ELR (cell line): ENCODE measurements at places on chromosomes 5 and 9.

GRCh38 chr9:129617167-129617566, 3.7 kb downstream of the C9orf50 start:
- DNase-seq = peak; percentile 83

DNA sequence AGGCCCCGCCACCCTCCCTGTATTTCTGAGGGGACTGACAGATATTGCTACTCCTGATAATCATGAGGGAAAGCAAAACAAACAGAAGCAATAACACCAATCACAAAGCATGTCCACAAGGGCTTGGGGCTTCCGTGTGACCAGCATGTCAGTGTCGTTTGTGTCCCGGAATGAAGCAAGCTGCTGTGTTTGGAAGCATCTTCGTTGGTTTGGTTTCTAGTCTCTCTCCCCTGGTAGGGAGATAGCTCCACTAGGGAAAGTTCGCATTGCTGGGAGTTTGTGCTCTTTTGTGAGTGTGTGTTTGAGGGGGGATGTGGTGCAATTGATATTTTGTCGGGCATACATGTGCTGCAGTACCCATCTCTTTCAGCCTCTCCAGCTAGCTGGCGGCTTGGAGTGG, 1.4 kb downstream of the GRIA1 start:
- no peak for DNase-seq

- peak; percentile 71 for DNase-seq
These were observed 53.4 kb upstream of the SUB1 start for GRCh38 chr5:32531885-32532520.

- DNase-seq = no peak
These were observed 1.4 kb downstream of the SKP2 start for GRCh38 chr5:36153298-36153677.

- no peak for DNase-seq
These were observed 17.9 kb downstream of the NIPAL4 start for GRCh38 chr5:157477814-157478494.

DNA sequence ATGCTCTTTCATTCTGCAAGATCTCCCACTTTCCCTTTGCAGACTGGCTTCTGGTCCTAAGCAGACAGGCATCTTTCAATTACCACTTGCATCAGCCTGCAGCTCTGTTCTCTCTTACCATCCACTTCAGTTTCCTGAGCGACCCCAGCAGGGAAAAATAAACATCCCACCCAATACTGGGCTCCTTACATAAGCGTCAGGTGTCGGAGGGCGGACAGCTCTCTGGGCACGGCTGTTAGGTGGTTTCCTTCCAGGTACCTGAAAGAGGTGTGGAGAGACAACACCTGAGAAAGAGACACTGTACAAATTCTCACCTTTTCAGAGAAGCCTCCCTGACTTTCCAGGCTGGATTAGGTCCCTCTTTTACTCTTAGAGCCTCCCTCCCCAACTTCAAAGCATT, 145.1 kb upstream of the PANK3 start:
- DNase-seq = no peak

DNA sequence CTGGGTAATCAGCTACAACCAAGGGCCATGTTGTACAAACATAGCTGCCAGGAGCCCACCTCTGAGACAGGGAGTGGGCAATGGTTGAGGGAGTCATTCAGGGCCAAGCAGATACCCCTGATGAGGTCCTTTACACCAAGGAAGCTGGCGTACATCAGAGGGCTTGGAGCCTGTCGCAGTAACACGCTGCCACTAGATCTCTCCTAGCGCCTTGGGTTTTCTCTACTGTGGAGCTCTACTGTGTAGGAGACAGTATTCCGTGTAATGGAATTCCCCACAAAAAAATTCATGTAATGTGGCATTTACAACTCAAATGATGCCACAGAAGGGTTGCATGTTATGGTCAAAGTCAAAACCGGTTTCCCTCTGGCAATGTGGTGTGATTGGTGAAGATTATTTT, 41.4 kb upstream of the CRB2 start:
- no peak for DNase-seq

- no peak for DNase-seq
These were observed 4.4 kb upstream of the IRX1 start for GRCh38 chr5:3590967-3591900.

DNA sequence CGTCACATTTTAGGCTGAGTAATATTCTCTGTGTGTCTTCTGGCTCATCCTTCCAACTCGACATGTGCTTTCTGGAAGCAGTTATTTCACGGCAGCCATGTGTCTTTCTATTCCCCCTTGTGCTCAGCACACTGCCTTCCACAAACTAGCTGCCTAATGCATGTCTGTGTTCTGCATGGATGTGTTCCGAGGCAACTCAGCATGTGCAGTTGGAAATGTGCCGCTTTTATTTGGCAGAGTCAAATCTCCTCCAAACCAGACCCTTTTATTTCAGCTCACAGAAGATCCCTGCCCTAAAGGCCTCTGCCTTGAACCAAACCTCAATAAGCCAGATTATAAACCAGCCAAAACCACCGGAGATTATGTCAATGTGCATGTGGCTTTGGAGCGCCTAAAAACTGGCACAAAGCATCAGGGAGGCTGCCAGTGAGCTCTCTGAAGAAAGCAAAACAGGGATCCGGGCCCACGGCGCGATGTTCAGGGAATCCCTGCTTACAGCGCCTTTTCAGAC, 360.2 kb downstream of the DEPDC1B start:
- no peak for DNase-seq

- DNase-seq = no peak
These were observed 213.4 kb upstream of the DMAC1 start for GRCh38 chr9:8012986-8013385.

DNA sequence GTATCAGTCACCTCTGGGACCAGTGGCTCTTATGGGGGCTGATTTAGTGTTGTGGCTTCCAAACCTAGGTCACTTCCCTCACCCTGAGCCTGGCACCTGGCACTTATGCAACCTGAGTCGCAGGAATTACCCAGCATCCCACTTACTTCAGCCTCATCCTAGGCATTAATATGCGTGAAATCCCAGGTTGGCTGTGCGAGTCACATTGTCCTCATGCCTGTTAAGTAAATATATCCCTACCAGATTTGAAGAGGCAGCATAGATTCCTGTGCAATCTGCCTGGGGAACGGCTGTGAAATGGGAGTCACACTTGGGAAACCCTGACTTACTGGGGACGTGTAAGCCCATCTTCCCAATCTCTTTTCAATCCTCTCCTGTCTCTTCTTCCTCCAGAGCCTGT, 42.7 kb upstream of the AKNA start:
- no peak for DNase-seq

DNA sequence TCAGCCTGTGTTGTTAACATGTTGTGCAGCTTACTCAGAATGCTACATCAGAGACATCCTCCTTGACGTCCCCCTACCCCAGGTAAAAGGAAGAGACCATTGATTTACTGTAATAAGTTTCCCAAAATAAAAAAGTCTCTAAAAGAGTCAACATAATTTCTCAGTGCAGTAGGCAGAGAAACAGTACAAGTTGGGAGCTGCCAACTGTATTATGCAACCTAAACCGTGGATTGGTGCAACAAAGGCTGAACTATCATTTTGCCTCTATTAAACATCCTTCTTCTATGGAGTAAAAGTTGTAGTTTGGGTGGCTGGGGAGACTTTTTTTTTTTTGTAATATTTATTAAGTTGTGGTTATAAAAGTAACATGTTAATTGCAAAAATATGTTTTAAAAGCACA, 208.0 kb downstream of the NR3C1 start:
- DNase-seq = no peak

GRCh38 chr5:177552839-177553455, 1.4 kb downstream of the FAM193B start:
- DNase-seq = peak; percentile 58

GRCh38 chr5:92518318-92518904, 1062.6 kb downstream of the NR2F1-AS1 start:
- peak; percentile 82 for DNase-seq

DNA sequence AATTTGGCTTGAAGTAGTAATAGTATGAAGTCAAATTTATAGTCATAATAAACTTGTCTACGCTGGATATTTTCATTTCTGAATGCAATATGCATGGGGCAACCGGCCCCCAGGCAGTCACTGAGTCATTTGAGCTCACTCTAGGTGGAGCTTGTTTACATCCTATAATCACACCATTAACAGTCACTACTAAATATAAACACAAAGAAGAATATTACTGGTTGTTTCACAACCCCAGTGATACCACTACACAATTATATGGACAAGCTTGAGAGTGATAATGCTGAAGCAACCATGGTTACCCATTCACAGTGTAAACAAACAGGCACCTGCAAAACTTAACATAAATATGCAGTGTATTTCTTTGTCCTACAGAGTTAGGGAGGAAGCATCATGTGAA, 68.7 kb downstream of the MARCHF3 start:
- DNase-seq = peak; percentile 91

- DNase-seq = no peak
These were observed 1.7 kb downstream of the FANCG start for GRCh38 chr9:35078066-35078465.

DNA sequence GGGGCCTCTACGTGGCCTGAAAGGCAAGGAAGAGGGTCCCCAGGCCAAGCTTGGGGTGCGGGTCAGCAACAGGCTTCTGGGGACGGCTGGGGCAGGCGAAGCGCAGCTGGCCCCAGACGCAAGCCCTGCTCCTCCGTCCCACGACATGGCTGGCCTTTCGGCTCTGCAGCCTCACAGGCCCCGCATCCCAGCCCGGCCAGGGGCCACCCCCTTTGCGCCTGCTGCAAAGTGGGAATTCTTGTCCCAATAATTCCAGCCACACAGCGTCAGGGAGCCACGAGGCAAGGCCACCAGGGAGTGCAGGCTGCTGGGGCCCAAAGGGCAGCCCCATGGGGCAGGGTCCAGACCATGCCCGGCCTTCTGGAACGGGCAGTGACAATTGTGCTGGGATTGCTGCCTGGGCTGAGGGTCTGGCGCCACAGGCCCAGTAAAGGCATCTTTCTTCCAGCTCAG, 1.1 kb upstream of the ENTPD2 start:
- no peak for DNase-seq

GRCh38 chr5:119367502-119368237, 11.9 kb downstream of the TNFAIP8 start:
- DNase-seq = peak; percentile 51
